ENCODE measurements at places on chromosomes 12 and 14. TPM values are rescaled to one million over a fixed set of nuclear protein-coding genes. Genes with fewer than 3 reads are reported as not detected.
A peak's percentile ranks its signal among the peaks of the same experiment; 100 is the strongest.

DNA sequence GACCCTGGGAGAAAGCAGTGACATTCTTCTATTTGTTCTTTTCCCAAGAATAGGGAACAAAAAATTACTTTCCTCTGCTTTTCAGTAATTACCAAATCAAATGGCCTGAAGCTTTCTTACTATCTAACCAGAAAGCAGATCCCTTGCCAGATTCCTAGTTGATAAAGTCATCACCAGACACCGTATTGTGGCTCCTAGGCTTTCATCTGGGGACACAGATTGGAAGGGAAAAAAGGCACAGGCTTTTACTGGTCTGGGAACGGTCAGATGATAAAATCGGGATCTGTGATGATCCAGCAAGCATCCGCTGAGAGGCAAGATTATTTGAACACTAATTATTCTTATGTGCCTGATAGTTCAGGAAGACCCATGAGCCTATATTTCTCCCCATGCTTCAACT lies 79.1 kb upstream of the BCL2L14 start:
- H3K27ac ChIP-seq, result no peak overlapping the region
- no peaks in the 10 kb centered on the region for H3K36me3 ChIP-seq
- H3K4me3 ChIP-seq, result no peak overlapping the region
- DNase-seq, result peak; percentile 42

DNA sequence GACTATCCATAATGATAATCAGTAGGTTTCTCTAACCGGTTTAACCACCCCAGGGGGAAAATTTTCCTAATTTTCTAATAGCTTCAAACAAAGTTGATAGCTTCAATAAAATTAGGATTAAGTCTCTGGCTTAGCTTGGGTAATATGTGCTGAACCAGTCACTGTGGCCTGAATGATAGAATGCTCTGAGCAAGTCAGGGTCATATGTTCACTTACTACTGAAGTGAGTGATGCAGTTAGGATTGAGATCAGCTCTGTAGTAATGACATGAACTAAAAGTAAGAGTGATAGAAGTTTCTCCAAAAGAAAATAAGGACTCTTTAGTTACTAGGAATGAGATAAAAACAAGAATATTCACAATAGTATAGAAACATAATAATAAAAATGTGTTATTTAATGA lies 32.6 kb downstream of the ETNK1 start:
- peaks cover 6% of the 10 kb centered on the region for H3K36me3 ChIP-seq
- no peak overlapping the region for H3K27ac ChIP-seq
- H3K4me1 ChIP-seq, result peaks cover 5% of the 10 kb centered on the region
- no peaks in the 10 kb centered on the region for H3K27me3 ChIP-seq
- no peak for DNase-seq

- H3K27me3 ChIP-seq, result no peaks in the 10 kb centered on the region
- DNase-seq, result no peak
- H3K4me3 ChIP-seq, result no peak overlapping the region
These were observed 18.7 kb downstream of the ZFYVE21 start for GRCh38 chr14:103734081-103734888.

DNA sequence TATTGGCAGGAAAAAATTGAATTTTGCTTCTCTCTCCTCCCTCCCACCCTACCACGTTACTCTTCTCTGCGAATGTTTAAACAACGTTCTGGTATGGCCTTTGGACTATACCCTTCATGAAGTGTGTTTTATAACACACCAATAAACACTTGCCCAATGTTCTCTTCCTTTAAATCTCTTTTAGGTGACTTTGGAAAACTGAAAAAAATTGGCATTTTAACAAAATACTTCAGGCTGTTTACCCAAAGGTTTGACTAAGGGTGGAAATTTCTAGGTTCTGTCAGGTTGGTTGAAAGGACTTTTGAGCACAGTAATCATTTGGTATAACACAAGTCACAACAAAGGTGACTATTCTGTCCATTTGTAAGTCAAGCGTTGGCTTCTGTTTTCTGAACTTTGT lies 446.8 kb downstream of the AEBP2 start:
- H3K27ac ChIP-seq, result no peak overlapping the region
- no peak for DNase-seq
- H3K4me1 ChIP-seq, result no peaks in the 10 kb centered on the region
- H3K36me3 ChIP-seq, result no peaks in the 10 kb centered on the region

GRCh38 chr12:10088031-10088430 lies 10.8 kb downstream of the CLEC1A start:
- H3K4me1 ChIP-seq, result no peaks in the 10 kb centered on the region
- H3K27ac ChIP-seq, result no peak overlapping the region
- no peak overlapping the region for H3K4me3 ChIP-seq
- H3K27me3 ChIP-seq, result 0 out of 2 replicates have a peak, but pooled peaks cover 2% of the 10 kb centered on the region

DNA sequence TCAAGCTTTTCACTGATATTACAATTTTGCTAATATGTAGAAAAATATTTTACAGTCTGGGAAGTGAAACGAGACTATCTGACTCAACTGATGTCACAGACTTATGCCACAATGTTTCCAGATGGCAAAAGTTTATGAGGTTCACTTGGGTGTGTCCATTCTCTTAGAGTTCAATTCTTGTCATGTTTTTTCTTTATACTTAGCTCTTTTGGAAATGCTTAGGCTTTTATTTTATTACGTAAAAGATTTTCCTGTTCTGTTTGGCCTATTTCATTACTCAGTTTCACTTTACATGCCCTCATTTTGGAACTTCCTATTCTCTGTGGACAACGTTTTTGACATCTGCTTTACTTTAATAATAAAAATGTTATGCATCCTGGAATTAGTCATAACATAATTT lies 2.1 kb upstream of the PDZRN4 start:
- H3K36me3 ChIP-seq, result no peaks in the 10 kb centered on the region
- H3K27me3 ChIP-seq, result peaks cover 39% of the 10 kb centered on the region
- H3K27ac ChIP-seq, result no peak overlapping the region

GRCh38 chr12:89513544-89513943 lies 11.1 kb downstream of the GALNT4 start:
- H3K36me3 ChIP-seq, result peaks cover 2% of the 10 kb centered on the region
- H3K27ac ChIP-seq, result no peak overlapping the region
- H3K27me3 ChIP-seq, result no peaks in the 10 kb centered on the region
- no peaks in the 10 kb centered on the region for H3K4me1 ChIP-seq
- H3K4me3 ChIP-seq, result no peak overlapping the region

DNA sequence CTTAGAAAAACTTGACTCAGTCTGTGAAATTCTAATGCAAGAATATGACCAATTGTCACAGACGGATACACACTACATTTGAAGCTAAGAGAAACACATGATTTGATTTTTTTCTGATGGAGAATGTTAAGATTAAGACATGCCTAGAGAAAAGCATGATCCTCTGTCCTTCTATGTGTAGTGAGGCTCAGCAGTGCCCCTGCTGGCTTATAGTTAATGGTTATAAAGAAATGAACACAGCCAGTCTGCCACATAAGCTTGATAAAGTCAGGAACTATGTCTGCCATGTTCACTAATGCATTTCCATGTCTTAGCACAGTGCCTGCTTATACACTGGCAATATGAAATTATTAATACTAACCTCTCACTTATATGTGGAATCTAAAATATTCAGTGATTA lies 168.1 kb upstream of the DAAM1 start:
- no peaks in the 10 kb centered on the region for H3K4me1 ChIP-seq
- H3K27ac ChIP-seq, result no peak overlapping the region
- DNase-seq, result no peak
- H3K36me3 ChIP-seq, result no peaks in the 10 kb centered on the region
- H3K4me3 ChIP-seq, result no peak overlapping the region

- H3K27me3 ChIP-seq, result no peaks in the 10 kb centered on the region
- no peaks in the 10 kb centered on the region for H3K36me3 ChIP-seq
- no peak overlapping the region for H3K27ac ChIP-seq
- no peak overlapping the region for H3K4me3 ChIP-seq
- DNase-seq, result no peak
- H3K4me1 ChIP-seq, result peaks cover 42% of the 10 kb centered on the region
These were observed 459.6 kb downstream of the PCNX1 start for GRCh38 chr14:71366861-71367260.

DNA sequence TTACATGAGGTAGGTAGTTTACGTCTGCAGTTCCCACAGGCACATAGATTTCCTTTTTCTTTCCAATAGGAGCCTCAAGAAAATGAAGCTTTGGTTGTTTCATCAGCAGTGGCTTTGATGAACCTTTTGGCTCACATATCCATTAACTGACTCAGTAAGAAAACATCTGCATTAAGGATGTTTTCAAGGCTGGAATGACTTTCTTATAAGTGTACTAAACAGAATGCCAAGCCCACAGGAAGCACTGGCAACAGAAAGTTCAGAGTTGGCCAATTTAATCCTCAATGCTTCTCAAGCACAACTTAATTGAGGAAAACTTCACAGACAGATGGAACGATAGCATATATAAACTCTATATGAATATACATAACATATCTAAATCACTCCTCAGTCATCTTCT lies 63.5 kb downstream of the ST8SIA1 start:
- no peaks in the 10 kb centered on the region for H3K27me3 ChIP-seq
- DNase-seq, result no peak
- no peak overlapping the region for H3K27ac ChIP-seq

DNA sequence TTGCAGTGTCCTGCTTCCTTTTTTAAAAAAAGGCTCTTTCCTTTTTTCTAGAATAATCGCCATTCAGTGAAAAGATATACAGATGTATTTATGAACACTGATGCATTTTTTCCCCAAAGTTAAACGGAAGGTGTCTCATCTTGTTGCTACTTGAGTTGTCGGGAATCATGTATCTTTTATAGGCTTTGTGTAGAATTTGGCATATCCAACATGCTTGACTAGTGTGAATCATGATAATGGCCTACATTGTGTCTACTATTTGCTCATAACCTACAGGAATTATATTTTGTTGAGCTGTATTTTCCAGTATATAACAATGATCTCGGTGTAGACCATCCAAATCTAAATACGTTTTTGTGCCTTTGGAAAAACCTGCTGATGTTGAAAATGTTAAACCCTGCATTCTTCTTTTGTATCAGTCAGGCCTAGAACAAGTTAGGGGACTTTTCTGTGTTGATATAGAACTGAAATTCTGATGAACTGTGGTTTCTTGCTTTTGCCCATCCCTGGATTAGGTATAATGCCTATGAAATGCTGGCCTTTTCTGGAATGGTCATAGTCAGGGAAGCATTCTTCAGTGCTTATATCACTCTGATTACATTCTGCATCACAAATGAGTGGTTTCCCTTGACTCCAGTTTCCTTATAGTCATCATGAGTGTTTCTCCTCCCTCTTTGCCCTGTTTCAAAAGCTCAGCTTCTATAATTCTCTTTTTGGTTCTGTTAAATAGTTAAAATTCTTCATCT lies 10.8 kb downstream of the BMAL2 start:
- DNase-seq, result peak; percentile 60
- H3K27me3 ChIP-seq, result no peaks in the 10 kb centered on the region
- H3K4me3 ChIP-seq, result no peak overlapping the region

- no peak for DNase-seq
- no peaks in the 10 kb centered on the region for H3K4me1 ChIP-seq
- no peaks in the 10 kb centered on the region for H3K36me3 ChIP-seq
- peaks cover 6% of the 10 kb centered on the region for H3K27me3 ChIP-seq
These were observed 63.2 kb upstream of the TMX1 start for GRCh38 chr14:51176839-51177238.

DNA sequence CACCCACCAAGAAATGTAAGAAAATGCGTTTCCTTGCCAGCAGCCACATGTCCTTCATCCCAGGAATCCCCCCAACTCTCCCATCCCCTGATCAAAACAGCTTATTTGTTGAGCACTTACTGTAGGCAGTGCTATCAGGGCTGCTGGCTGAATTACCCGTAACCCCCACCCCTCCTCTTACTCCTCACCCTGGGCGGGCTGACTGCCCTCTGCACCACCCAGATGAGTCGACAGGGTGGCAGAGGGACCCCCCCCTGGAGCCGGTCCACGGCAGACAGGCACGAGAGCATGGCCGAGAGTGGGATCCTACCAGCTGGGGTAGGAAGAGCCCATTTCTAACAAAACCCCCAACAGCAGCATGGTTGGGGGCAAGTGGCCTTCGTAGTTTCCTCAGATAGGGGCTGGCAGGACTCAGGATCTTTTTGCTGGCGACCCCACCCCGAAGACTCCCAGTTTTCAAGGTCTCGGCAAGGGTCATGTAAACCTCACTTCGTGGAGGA lies 1.1 kb upstream of the RHOF start:
- no peak for DNase-seq
- H3K4me3 ChIP-seq, result peak overlapping the region; percentile 38
- peak overlapping the region; percentile 33 for H3K27ac ChIP-seq
- peaks cover 35% of the 10 kb centered on the region for H3K36me3 ChIP-seq

DNA sequence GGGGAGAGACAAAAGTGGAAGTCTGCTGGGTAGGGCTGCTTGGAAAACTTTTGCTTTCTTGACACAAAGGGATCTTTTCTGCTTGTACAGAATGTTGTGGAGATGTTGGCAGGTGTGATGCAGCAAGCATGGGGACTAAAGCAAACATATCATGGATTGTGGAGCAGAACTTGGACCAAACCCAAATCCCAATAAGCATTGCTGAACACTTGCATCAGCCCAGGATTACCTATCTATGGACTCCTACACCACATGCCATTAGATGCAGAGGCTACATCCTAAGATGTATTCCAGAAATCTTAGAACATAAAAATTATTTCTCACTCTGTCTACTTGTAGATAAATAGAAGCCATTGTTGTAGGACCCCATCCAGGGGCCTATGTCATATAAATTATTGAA lies 44.7 kb upstream of the RERG start:
- no peak overlapping the region for H3K27ac ChIP-seq
- DNase-seq, result no peak
- H3K4me1 ChIP-seq, result no peaks in the 10 kb centered on the region
- H3K36me3 ChIP-seq, result no peaks in the 10 kb centered on the region
- H3K27me3 ChIP-seq, result no peaks in the 10 kb centered on the region
- no peak overlapping the region for H3K4me3 ChIP-seq

DNA sequence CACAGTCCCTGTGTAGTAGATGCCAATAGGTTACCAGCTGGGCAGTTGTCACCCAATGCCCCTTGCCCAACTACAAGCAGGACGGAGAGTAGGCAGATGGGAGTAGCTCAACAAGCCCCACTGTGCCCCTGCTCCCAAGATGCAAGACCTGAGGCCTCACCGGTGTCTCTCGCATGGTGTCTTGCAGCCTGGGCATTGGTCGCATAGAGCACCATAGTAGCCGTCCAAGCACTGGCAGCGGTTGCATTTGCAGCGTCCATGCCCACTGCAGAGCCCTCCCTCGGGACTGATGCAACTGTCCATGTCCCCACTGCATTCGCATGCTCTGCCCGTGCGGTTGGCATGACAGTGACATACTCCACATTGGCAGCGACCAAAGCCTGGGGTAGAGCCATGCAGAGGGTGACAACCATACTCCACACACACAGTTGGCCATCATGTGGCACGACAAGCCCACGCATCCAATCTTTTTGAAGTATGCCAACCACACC lies 11.9 kb upstream of the CSAD start:
- no peak overlapping the region for H3K27ac ChIP-seq
- H3K4me1 ChIP-seq, result no peaks in the 10 kb centered on the region
- no peaks in the 10 kb centered on the region for H3K27me3 ChIP-seq
- H3K4me3 ChIP-seq, result no peak overlapping the region
- DNase-seq, result no peak

The PLEKHG7 gene
- total RNA-seq, result not detected

The GAS2L3 gene
- total RNA-seq, result 32.9 TPM

The SOX5 gene
- 1.7 TPM for total RNA-seq

The LRRC10 gene
- not detected for total RNA-seq

The POTEM gene
- total RNA-seq, result not detected

The ABHD12B gene
- total RNA-seq, result not detected

The DEGS2 gene
- not detected for total RNA-seq

The RIPK3 gene
- not detected for total RNA-seq

The FIGNL2 gene
- total RNA-seq, result not detected

The TNFAIP2 gene
- 43.0 TPM for total RNA-seq

The RNASE2 gene
- total RNA-seq, result not detected

The SYNE3 gene
- 11.5 TPM for total RNA-seq

The TAS2R31 gene
- 1.5 TPM for total RNA-seq

The KRT81 gene
- 0.13 TPM for total RNA-seq

The GPATCH2L gene
- 41.7 TPM for total RNA-seq

All from SJSA1 (cell line).